Mesenchymal stem cell (in vitro differentiated cells and primary cell): ENCODE measurements at places on chromosomes 5 and 9.

GRCh38 chr9:91415290-91415689 lies 8.3 kb downstream of the NFIL3 start:
- DNase-seq: no peak

GRCh38 chr5:76104027-76104426 lies 20.8 kb downstream of the SV2C start:
- peak; percentile 22 for DNase-seq

DNA sequence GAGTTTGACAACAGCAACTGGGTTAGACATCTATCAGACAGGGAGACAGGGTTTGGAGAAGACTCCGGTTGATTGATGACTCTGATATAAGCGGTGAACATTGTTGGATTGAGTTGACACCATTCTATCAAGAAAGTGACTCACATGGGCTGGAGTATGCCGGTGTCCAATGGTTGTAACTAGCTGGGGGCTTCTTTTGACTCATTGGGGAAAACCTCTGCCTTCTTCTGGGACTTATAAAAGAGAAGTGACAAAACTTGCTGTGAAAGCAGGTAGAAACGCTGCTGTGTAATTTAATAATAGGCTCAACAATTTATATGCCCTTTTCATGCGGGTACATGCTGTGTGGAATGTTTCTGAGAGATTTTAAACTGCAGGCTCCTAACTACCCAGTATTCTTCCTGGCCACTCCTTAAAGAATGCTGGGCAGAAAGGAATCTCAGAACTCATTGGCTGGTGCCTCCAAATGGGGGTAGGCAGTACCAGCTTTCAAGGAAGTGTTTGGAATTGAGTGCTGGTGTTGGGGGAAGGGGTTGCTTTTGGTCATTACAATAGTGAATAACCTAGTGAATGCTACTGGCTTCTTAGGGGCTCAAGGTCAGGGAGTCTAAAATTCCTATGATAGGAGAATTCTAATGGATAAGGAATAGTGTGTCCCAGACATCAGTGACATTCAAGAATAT lies 43.9 kb downstream of the FYB1 start:
- no peak for DNase-seq

DNA sequence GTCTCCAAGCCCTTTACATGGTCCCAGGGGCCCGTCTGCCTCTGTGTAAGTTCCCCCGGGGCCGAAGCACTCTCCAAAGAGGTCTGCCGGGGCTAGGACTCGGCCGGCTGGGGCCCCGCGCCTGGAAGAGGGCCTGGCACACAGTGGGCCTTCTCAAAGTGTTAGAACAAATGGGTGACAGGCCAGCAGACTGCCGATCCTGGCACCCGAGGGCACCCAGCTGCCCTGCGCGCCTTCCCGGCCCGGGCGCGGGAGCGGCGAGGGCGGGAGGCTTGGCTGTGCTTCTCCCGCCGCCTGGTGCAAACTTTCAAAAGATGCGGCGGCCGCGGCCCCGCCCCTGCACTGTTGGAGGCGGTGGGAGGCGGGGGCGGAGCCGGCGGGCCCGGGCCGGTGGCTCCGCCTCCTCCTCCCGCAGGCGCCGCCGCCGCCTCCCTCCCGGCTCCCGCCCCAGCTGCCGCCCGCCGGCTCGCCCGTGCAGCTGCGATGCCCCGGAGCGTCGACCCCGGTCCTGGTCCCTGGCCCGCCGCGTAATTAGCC lies at the start of gene NEURL1B:
TSS of gene NEURL1B (plus strand) at position 442 of the 537 bp plus-strand sequence. CDS start 144 bp downstream, outside the sequence.
- DNase-seq: peak; percentile 69

- peak; percentile 73 for DNase-seq
Measured at GRCh38 chr9:108439947-108440346, 415.8 kb downstream of the ACTL7B start.

DNA sequence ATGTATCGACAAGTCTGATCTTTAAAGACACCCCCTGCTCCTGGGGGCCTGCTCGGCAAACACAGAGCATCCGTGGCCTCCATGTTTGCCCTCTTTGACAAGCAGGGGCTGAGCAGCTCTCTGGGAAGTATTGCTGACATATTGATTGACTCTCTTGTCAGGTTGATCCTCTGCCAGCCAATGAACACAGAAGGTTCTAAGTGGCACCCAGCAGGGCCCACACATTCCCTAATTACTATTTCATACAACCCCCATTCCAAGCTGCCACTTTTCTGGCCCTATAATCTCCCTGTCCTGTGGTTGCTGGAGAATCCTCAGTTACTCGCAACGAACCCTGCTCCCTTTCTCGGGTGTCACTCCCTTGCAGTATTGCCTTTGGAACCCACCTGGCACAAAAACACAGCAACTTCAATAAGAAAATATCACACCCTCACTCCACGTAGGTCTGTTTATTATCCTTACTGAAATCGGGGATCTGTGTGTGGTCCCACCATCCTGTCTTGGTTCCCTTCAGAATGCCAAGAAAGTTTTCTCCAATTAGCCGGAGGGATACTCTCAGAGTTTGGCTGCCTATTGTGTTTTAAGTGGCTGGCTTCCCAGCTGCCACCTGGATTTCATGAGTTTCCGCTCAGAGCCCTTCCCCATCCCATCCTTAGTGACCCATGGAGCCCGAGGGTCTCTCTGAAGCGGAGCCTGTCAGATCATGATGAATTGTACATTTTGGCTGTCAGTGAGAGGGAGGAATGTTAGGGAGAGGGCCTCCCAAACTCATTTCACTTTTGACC lies 249.0 kb upstream of the WWC1 start:
- DNase-seq: no peak

GRCh38 chr5:112869948-112870347 lies 8.9 kb downstream of the SRP19 start:
- DNase-seq: no peak

DNA sequence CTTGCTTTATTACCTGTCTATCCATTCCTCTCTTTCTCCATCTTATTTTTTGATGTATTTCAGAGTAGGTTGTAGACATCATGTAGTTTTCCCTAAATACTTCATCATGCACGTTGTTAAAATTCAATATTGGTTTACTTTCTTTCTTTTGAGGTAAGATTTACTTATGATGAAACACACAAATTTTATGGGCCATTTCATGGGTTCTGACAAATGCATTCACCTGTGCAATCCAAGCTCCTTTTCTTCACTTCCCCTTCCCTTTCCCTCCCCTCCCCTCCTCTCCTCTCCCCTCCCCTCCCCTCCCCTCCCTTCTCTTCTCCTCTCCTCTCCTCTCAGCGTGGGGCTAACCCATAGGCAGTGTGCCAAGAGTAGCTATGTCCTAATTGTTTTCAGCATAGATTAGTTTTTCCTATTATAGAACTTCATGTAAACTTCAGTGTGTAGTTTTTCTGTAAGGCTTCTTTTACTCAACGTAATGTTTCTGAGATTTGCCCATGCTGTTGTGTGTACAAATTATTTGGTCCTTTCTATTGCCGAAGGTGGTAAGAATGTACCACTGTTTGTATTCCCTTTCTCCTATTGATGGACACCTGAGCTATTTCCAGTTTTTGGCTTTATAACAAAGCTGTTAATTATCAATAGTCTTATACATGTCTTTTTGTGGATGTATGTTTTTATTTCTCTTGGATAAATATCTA lies 92.9 kb upstream of the CLINT1 start:
- no peak for DNase-seq

DNA sequence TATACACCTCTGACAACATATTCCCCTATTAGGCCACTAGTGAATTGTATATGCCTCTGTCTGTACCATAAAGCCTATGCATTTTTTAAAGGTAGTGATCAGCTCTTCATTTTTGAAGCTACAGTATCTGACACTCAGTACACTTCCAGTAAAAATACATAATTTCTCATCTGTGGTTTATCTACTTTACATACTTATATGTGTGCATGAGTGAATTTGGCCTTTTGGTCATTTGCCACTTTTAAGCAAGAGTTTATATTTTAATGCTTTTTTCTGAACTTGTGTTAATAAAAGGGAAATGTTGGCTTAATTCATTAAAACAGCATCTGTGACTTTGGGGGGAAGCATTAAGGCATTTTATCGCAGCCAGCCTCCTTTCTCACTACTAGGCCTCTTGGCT lies 47.8 kb downstream of the ST8SIA4 start:
- DNase-seq: no peak

DNA sequence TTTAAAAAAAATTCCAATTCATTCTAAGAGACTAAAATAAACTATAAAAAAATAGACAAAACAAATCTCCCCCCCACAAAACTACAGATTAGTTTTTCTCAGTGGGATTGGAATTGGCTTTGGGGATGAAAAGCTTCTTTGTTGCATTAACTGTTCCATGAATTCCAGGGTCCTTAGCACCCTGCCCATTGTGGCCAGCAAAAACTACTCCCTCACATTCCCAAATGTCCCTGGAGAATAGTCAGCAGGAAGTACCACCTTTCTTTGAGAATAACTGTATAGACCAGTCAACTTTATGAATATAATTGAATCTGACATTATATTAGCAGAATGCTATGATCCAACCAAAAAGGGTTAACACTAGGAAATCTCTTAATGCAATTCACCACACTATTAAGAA lies 147.9 kb downstream of the LPAR1 start:
- DNase-seq: no peak

- DNase-seq: no peak
Measured at GRCh38 chr5:66869347-66869746, 273.2 kb downstream of the MAST4 start.

- DNase-seq: no peak
Measured at GRCh38 chr5:2374703-2375102, 376.8 kb downstream of the IRX2 start.

DNA sequence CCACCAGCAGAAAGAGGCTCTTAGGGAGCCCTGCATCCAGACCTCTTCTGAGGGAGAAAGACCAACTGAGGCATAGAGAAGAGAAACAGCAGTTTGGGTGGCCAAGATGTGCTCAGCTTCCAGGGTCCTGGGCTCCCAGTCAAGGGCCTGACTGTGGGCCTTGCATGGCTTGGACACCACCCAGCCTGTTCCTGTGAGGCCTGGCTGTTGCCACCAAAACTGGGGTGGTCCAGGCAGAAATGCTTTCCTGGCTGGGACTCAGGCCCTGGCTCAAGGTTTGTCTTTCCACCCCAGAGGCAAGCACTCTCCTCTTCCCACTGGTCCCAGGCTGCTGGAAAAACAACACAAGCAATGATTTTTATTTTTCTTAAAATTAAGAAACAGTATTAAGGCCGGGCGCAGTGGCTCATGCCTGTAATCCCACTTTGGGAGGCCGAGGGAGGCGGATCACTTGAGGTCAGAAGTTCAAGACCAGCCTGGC lies 13.3 kb downstream of the MYOZ3 start:
- DNase-seq: no peak

GRCh38 chr5:56166671-56167385 lies 66.3 kb downstream of the ANKRD55 start:
- DNase-seq: no peak

DNA sequence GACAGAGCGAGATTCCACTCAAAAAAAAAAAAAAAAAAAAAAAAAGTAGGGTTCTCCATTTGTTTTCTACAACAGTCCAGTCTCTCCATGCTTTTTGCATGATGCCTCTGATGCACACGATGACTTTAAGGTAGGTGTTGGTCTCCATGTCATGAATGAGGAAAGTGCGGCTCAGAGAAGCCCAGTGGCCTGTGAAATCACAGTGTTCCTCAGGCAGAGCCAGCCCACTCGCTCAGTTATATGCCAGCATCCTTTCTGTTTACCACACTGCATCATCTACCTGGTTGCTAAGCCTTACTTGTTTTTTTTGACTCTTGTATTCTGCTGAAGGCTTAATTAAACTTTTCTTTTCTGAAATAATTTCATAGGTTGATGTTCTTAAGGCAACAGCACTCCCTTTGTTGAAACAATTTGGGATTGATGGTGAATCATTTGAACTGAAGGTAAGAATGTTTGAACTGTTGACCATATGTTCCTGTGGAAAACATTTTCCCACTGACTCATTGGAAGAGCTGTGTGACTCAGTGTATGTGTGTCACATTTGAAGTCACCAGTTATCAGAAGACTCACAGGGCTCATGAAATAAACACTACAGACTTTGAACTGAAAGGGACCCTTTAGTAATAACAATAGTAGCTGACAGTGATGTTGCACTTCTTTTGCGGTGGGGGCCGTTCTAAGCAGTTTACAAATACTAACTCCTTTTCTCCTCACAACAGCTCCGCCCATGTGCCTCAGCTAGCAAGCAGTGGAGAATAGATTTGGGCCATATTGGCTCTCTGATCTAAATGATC lies 40.2 kb downstream of the RCL1 start:
- DNase-seq: peak; percentile 98

DNA sequence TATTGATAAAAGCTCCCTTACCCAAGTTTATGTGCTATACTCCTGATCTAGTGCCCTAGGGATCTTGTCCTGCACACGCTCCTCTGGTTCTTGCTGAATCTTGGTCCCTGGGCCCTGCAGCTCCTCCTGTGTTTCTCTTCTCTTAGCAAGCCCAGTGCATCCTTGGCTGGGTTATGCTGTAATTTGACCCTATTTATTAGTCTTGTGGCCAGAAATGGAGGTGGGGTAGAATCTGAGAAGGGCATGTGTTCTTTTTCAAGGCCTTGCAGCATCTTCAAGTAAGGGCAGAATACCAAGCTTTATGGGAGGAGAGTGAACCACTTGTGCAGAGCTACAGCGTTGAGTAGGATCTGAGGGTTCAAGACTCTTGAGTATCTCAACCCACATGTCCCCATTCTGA lies 366.8 kb downstream of the FAM170A start:
- no peak for DNase-seq

GRCh38 chr5:18754201-18754600 lies 1119.9 kb downstream of the TAF11L14 start:
- DNase-seq: no peak

DNA sequence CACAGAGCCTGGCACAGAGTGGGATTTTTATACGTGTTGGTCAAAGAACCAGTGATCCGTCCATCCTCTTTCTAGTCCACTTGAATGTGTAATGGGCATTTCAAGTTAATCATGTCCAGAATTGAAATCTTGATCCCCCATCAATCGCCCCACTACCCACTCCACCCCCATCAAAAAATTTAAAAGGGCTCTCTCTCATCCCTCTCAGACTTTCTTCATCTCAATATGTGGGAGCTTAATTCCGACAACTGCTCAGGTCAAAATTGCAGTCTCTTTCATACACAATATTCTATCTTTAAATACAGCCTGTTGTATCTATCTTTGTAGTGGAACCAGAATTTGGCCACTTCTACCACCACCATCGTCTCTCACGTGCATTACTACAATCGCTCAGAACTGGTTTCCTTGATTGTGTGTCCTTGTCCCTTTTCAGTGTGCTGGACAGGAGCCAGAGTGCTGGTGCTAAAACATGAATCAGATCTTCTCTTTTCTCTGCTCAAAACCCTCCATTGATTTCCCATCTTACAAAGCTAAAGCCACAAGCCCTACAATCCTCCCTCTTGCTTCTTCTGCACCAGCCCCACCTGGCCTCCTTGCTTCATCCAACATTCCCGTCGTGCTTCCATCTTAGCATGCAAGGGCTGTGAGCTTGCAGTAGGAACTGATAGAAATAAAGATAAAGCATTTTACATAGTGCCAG lies 786 bp upstream of the KIF3A start:
- DNase-seq: no peak

GRCh38 chr9:10112070-10112469 lies 500.7 kb downstream of the PTPRD start:
- no peak for DNase-seq
